ENCODE measurements at places on chromosomes 1 and 21.
A peak's percentile ranks its signal among the peaks of the same experiment; 100 is the strongest.

- DNase-seq = no peak
These were observed 33.5 kb downstream of the TRIM11 start for GRCh38 chr1:228373004-228373680.

GRCh38 chr1:223780949-223781348 is 64.8 kb downstream of the TP53BP2 start:
- DNase-seq = no peak

GRCh38 chr1:5225707-5226704 is 571.6 kb downstream of the AJAP1 start:
- DNase-seq = no peak

DNA sequence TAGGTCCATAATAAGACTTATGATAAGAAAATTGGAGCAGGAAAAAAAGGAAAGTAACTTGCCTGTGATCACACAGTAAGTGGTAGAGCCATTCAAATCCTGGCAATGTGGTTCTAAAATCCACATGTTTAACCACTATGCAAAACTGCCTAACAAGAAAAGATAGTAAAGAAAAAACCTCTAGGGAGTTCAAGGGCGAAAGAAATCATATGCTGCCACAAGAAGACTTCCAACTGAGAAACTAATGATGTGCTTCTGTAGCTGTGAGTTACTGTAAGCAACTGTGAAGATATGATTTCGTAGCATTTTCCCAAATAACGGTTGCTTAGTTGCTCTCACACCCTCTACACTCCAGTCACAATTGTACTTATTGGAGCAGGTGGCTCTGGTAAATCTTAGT is 20.9 kb upstream of the LYPLAL1 start:
- DNase-seq = no peak

DNA sequence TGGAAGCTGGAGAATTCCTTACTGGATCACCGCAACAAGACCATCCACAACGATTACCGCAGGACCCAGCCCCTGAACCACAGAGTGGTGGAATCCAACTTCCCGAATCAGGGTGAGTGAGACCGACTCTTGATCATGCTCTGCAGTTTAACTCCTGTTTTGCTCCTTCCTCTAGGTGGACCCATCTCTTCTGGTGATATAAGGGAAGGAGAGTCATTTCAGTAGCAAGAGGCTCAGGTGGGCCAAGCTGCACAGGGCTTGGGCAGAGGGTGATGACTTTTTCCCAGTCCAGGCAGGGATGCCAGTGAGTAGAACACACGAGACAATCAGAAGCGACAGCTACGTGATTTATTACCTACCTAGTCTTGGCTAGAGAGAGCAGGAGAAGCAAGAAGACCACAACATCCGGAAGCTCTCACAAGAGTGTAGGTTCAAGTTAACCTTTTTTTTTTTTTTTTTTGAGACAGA is 25.2 kb downstream of the CA6 start:
- DNase-seq = no peak

DNA sequence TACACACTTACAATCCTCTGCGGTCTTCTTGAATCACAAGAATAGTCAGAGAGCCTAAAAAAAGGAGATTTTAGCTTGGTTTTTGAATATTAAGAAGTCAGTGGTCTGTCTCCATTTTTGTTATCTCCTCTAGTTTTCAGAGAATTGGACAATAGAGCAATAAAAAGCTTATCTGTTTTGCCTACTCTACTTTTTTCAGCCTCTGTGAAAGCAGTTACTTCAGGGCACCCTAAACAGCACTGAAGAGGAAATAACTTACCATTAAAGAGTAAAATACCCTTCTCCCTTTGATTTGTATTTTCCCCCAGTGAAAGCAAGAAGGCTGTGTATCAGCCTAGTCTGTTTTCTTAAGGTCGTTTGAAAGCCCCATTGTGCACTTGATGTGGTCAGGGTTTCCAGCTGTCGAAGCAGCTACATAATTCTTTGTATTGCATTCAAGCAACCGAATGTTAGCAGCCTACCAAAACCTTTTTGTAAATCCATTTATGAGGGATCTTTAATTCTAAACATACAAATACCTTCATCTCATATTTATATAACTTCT is 1.0 kb downstream of the NTMT2 start:
- no peak for DNase-seq

GRCh38 chr1:203225071-203225470 is 4.4 kb downstream of the CHIT1 start:
- DNase-seq = no peak

- no peak for DNase-seq
These were observed 216 bp downstream of the PRKCZ start for GRCh38 chr1:2050461-2050792.

- peak; percentile 26 for DNase-seq
These were observed 385.6 kb upstream of the PKN2 start for GRCh38 chr1:88298506-88298905.

GRCh38 chr1:1208713-1209433 is 2.5 kb upstream of the TNFRSF18 start:
- peak; percentile 22 for DNase-seq

DNA sequence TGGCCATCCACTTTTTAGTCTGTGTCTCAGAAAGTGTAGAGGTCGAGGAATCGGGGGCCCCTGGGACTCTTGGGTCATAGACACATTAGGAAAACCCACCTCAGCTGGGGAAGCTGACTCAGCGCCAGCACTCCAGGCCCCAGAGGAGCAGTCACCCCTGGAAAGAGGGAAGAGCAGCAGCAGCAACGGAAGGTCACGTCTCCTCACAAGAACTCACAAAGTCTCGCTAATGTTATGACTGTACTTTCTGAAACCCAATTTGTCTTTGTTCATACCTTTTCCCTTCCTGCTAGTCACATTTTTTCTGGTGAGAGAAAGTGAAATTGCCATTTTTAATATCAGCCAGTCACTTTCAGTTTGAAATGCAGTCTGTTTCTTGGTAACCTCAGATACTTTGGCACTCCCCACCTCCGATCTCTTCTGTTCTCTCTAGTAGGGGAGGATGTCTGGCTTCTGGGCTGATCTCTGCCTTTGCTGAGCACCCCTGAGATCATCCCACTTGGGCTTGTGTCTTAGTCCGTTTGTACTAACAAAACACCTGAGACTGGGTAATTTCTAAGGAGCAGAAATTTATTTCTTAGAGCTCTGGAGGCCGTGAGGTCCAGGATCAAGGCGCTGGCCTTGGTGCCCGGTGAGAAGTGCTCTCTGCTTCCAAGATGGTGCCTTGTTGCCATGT is 6.0 kb upstream of the NLRP3 start:
- no peak for DNase-seq

DNA sequence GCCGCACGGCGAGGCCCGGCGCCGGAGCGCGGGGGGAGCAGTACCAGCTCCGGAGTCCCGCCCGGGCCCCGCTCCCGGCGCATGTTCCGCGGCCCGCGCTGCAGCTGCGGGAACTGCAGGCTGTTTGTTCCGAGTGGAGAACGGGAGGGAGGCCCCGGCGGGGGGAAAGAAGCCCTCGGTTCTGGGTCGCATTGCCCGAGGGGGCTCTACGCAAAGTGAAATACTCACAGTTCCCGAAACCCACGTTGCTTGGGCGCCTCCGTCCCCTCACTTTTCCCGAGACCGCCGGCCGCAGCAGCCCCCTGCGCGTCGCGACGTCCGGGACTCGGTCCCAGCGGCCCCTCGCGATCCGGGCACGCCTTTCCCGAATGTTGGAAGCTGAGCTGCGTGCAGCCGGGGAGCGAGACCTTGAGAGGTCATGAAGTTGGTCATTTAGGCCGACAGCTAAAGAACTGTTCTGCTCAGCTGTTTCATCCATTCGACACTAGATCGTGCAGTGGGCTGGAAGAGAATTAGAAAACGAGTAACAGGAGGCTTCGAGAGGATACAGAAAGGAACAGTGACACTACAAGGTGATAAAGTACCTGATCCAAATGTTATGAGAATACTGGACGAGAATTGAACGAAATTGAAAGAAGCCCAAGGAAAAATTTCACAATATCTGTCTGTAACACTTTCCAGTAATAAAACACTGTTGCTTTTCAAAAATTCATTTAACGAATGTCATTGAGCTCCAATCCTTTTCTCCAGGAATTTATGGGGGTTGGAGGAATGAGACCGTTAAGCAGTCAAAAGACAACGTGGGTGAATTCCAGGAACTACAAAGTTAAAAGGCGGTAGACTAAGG is 657 bp upstream of the LIN9 start:
- DNase-seq = peak; percentile 22

GRCh38 chr1:43987159-43987902 is 4.1 kb upstream of the CCDC24 start:
- no peak for DNase-seq

DNA sequence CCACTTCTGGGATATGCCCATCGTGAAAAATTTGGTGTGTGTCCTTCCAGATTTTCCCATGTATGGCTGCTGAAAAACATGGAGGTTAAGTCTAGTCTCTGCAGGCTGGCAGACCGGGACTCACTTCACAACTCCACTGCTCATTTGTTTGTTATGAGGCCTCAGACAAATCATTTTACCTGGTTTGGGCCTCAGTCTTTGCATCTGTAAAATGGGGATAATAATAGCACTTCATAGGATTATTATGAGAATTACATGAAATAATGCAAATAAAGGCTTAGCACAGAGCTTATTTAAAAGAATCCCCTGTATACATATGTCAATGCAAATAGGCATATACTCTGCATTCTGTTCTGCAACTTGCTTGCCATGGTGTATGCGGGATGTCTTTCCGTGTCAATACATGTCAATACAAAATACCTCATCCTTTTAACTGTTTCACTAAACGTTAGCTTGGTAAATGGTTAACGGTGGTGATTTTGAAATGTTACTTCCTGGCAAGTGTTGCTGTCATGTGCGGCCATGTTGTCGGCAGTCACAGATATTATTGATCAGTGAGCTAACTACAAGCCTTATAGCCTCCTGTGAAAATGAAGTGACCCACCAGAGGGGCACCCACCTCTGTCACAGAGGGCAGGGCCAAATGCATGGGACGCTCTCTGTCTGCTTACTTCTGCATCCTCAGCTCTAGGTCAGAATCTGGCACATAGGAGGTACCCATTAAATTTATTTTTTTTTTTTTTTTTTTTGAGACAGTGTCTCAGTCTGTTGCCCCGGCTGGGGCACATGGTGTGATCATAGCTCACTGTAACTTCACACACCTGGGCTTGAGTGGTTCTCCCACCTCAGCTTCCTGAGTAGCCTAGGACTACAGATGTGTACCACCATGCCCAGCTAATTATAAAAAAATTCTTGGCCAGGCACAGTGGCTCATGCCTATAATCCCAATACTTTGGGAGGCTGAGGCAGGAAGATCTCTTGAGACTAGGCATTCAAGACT is 4.3 kb downstream of the LCK start:
- no peak for DNase-seq

Measured in fibroblast of skin of right biceps (primary cell).